Prostate gland (tissue), 2 donors: ENCODE measurements at places on chromosomes 4 and X.

- DNase-seq = no peak
Measured at GRCh38 chr4:189278597-189279165, 662.0 kb upstream of the FRG1 start.

- DNase-seq = no peak
Measured at GRCh38 chrX:18875256-18875878, 108.5 kb downstream of the PHKA2 start.

DNA sequence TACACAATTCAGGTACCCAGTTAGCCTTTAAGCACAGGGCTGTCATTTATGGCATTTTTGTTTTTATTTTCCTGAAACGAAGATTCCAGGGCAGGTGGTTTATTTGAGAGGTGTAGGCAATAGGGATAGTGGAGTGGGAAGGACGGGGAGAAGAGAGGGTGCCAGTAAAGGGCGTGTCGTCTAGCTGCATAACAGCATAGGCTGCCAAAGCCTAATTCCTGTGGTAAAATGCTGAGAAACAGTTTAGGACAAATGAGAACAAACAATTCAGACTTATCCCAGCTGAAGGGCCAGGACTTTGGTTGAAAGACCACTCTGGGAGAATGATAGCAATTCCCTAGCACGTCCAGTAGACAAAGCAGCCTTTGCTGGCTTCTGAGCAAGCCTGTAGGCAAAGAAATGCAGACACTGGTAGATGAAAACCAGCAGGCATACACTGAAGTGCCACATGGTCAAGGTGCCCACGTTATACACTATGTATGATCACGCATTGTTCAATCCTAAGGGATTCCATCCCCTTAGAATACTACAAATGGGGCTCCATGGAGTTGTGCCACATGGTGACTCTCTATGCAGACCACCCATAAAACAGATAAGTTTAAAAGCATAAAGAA, 70.6 kb downstream of the PKD2 start:
- no peak for DNase-seq

DNA sequence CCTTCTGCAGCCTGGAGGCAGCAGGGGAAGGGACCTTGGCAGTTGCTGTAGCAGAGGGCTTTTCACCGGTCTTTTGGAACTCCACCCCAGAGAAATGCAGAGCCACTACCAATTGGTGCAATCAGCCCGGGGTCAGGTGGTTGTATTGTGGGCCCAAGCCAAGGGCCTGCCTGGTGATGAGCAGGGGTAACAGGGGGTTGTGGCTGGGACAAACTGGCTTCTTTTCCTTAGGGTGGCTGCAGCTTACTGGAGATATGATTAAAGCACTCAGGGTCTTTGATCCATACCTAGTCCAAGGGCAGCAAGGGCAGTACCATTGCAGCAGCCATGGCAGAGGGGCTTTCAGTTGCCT, 28.1 kb downstream of the ENPEP start:
- DNase-seq = no peak

DNA sequence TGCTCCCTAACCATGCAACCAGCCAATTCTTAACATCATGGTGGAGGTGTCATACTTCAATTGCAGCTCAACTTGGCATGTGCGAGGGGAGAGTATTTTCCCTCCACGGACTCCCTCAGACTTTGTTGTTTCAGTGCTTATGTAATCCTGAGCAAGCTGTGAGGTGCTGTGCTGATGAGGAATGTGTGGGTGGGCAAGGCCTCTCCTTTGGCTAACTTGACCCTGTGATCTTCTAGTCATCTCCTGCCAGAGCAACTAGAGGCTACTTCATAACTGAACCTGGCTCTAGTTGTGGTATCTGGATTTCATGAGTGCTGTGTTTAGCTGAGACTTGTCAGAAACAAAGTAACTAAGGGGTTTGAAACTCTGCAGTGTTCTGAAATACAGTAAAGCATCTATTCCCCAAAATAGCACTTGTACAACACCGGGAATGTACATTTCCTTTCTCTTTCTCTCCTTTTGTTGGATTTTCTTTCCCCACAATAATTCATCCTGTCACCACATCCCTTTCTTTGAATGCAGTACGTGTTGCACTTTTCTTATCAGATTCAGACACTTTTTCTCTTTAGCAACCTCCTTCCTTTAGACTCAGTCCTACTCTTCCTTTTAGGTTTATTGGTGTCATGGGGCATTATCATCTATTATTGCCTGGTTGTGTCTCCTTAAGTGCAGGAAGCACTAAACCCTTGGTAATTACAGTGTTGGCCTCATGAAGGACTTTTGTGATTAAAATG, 415.2 kb upstream of the NR3C2 start:
- no peak for DNase-seq

- DNase-seq = no peak
Measured at GRCh38 chr4:27887646-27888045, 1027.0 kb downstream of the STIM2 start.

- no peak for DNase-seq
Measured at GRCh38 chr4:140153419-140153717, 616 bp downstream of the MAML3 start.

DNA sequence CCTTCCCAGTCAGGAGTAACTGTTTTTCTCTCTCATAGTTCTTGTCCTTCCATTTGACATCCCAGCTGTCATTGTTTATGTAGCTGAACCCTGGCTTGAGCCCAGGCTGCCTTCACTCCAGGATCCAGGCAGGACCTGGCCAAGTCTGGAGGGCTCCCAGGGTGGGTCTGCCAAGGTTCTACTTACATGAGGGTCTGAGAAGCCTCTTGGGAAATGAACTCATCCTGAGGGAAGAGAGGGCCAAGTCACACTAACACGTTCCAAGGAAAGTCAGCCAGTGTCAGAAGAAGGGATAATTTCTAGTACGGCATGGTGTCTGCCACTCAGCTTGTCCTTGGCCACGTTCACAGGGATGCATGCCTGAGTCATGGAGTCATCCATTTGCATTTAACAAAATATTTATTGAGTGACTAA, 54.8 kb upstream of the SRD5A3 start:
- no peak for DNase-seq

DNA sequence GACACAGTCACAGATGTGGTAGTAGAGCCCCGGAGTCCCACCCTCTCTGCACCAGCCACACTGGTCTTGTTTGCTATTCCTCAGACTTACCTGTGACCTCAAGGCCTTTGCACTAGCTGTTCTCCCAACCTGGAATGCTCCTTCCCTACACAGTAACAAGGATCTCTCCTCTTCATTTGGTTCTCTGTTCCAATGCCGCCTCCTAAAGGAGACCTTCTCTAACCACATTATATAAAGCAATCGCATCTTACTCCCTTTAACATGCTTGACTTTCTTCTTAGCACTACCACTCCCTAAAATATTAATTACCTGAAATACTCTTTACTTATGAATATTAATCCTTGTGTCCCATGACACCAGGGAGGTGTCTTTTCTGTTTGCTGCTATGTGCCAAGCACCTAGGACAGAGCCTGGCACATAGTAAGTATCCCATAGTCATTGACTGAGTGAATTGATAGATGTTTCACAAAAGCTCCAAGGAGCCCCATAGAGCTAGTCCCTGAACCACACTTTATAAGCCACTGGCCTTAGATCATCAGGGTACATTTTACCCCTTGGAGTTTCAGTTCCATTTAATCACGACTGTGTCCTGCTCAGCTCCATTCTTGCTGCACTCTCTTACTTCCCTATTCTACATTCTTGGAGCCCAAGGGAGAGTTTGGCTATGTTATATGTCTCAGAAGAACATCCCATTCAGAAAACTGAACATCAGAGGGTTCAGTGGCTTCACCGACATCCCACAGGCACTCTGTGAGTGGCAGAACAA, 312.7 kb downstream of the RAB28 start:
- DNase-seq = no peak
